GM13976 (cell line): ENCODE measurements at places on chromosomes 2 and 18.

DNA sequence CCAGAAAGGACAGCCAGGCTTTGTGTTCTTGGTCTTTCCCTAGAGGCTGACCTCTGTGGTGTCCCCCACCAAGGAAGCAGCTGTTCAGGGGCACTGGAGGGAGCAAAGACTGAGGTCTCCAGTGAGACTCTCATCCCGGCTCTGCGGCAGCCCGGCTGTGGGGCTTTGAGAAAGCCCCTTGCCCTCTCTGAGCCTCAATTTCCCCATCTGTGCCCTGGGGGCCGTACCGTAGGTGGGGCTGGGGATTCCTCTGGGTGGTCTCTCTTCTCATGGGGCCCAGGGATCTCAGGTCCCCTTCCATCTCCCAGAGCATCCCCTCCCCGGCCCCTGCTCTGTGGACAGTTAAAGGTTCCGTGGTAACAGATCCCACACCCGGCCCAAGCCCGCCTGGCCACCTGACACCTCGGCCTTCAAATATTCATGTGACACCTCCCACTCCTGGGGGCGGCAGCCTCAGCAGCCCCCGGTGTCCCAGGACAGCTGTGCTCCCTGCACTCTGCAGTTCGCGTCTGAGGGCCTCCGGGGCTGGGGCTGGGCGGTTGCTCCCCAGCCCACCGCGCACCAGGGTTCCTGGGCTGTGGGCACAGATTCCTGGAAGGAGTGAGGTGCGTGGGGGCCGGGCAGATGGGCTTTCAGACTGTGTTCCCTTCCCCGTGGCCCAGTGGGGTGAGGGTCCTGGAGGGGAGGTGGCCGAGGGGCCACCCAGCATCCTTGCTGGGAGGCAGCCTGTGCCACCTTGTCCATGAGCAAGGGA, 15.1 kb upstream of the KLHL30 start:
- DNase-seq, result no peak

DNA sequence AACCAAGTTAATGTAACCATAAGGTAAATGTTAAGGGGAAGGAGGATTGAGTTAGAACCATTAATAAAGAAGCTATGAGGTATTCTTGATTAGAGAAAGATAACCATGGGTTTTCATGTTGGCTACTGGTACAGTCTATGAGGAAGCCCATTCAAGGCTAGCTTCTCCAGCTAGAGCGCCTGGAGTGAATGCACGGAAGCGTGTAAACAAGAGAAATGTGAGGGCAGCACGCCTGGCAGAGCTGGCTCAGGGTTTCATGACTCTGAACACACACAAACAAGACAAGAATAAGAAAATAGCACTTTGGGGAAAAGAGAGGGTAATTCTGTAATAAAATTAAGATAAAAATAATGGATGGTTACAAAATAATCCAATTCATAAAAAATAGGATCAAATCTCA, 255.3 kb downstream of the PDE11A start:
- DNase-seq, result no peak

GRCh38 chr2:219271021-219271420, 8.1 kb upstream of the DNAJB2 start:
- DNase-seq, result no peak

- no peak for DNase-seq
Measured at GRCh38 chr2:149701241-149701640, 113.7 kb upstream of the MMADHC start.

DNA sequence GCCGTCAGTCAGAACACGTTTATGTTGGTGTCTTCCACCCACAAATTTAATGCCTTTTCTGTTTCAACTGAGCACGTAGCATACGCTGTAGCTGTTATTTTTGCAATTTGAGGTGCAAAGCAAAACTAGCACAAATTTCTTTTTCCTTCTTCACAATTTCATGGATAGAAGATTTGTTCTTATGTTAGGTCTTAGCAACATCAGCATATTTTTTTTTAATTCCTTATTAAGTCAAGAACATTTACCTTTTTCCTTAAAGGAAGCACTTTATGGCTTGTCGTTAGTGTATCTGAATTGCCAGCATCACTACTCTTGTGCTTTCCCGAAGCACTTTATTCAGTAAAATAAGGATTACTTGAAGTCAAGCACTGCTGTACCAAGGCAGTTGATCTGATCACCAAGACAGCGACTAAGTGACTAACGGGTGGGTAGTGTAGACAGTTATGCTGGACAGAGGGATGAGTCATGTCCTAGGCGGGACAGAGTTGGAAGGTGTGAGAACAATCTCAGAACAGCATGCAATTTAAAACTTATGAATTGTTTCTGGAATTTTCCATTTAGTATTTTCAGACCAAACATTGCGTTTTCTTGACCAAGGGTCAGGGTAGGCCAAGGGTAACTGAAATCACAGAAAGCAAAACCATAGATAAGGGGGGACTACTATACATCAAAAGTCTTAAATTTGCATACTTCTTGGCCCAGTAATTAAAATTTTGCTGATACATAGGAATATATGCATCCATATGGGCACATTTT, 13.3 kb downstream of the BABAM2 start:
- no peak for DNase-seq

DNA sequence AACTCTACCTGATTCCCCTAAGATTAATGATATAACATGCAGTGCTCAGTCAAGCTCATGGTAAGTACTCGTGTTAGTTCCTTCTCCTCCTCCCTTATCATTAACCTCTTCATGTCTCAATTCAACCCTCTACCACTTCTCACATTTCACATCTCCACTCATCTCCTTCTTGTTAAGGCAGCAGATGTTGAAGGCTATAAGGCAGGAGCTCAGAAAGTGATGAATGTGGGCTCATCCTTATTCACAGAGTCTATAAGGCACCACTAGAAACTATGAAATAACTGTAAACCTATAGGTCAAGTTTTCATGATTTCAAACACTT, 56.0 kb downstream of the CLHC1 start:
- DNase-seq, result no peak

DNA sequence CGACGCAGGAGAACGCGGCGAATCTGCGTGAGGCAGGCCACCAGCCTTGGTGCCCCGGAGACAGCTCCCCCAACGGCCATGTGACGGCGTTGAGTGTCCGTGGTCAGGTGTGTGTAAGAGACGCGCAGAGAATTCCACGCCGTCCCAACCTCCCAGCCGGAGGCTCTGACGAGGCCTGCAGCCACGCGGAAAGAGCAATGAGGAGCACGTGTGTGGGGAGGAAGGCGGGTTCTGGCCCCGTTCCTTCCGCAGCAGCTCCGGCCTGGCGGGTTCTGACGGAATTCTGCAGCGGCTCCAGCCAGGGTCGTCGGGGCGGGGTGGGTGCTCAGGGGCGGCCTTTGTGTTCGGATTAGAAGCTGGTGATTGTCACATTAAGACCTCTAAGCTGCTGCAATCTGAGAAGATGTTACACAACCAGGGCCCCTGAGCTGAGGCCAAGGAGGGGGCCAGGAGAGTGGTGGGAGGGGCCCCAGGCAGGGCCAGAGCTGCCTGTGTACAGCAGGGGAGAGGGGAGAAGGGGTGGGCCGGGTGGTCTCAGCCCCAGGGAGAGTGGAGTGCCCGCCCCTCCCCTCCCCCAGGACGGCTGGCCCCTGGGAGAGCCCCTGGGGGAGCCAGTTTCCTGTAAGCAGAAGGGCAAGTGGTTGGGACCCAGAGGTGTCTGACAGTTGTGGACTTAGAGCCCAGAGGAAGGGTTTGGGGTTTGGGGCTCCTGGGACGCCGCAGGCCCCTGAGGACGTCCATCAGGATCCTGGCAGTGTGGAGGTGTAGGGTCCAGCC, 5.1 kb upstream of the GAL3ST2 start:
- peak; percentile 55 for DNase-seq

- no peak for DNase-seq
Measured at GRCh38 chr18:79772108-79772864, 25.5 kb upstream of the KCNG2 start.
